ENCODE measurements at places on chromosomes 16 and 17. TPM values are rescaled to one million over a fixed set of nuclear protein-coding genes. Genes with fewer than 3 reads are reported as not detected.

Gene RASL10B
- 7.5 TPM for total RNA-seq

Gene DNAI2
- total RNA-seq: not detected

Gene TP53TG3
- total RNA-seq: not detected

Gene RBFOX1
- not detected for total RNA-seq

Gene SLC25A39
- 399 TPM for total RNA-seq

Gene KRT33A
- total RNA-seq: not detected

Gene NGFR
- 0.05 TPM for total RNA-seq

Gene SLC9A5
- total RNA-seq: 2.2 TPM

Gene KRT14
- not detected for total RNA-seq

Gene FOXN1
- total RNA-seq: not detected

Gene ITGB4
- total RNA-seq: 224 TPM

Gene PERCC1
- total RNA-seq: not detected

Gene SP6
- 11.2 TPM for total RNA-seq

Gene IL21R
- not detected for total RNA-seq

Gene SMIM36
- 0.29 TPM for total RNA-seq

Gene ATF7IP2
- total RNA-seq: 0.41 TPM

GRCh38 chr17:74954665-74955421 lies 17.7 kb downstream of the HID1 start:
- DNase-seq: no peak

GRCh38 chr17:8991514-8992285 lies 26.2 kb upstream of the PIK3R5 start:
- DNase-seq: peak; percentile 19

- no peak for DNase-seq
Observed at GRCh38 chr16:67504031-67505021, 21.0 kb upstream of the AGRP start.

DNA sequence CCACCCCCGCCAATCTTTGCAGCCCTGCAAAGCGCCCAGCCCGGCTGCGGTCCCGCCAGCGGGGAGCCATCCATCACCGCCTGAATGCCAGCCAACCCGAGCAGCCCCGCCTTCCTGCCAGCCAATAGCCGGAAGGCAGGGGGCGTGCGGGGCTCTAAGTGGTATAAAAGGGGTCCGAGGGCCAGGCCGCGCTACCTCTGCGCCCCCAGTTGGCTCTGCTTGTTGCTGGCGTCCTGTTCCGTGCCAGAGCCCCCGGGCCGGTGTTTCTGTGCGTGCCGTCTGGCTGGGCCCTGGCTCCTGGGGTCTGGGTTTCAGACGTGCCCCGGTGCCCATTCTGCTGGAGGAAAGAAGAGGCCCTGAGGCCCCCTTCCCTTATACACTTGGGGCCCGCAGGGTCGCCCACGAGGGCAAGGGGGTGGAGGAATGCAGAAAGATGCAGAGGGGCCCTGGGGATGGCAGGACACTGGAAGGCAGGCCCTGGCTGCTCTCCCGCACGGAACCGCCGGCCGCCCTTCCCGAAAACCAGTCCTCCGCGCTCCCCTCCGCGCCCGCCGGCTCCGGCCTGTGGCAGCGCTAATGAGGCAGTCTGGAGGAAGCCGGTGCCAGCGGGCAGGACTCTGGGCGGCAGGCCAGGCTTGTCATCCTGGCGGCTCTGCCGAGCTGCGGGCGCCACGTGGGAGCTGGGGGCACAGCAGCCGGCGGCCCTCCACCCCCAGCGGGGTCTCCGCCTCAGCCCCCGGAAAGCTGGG lies 14.0 kb downstream of the COPZ2 start:
- DNase-seq: peak; percentile 88

DNA sequence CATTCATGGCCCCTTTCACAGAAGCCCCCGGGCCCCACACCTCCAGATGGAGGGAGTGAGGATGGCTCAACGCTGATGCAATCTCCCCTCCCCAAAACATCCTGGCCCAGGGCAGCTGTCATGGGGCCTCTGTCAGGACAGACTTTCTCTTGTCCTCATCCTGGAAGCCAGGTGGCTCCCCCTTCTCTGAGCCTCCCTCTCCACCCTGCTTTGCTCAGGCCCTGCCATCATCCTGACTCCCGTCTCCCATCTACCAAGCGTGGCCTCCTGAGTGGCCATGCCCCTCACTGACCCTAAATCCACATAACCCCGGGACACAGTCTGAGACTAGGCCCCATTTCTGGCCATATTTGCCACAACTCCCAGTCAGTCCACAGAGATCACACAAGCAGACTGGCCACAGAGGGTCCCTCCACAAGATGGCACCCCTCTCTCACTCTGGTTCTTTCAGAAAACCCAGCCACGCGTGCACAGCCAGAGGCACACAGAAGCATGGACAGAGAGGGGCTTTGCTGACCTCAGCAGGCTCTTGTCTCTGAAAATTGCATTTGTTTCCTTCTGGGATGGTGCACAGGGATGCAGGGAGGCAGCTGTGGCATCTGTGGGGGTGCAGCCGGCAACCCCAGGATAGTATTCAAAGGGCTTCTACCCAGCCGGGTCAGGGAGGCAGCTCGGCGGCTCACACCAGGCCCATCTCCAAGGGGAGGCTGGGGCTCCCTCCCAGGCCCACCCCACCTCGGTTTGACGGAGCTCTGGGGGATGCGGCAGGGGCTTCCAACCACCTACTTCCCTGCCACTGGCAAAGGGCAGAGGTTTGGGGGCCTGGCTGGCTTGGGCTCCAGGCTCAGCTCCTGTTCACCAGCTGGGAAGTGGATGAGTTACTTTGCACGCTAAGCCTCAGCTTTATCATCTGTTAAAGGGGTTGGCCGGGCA lies 16.9 kb downstream of the DOC2B start:
- peak; percentile 39 for DNase-seq

DNA sequence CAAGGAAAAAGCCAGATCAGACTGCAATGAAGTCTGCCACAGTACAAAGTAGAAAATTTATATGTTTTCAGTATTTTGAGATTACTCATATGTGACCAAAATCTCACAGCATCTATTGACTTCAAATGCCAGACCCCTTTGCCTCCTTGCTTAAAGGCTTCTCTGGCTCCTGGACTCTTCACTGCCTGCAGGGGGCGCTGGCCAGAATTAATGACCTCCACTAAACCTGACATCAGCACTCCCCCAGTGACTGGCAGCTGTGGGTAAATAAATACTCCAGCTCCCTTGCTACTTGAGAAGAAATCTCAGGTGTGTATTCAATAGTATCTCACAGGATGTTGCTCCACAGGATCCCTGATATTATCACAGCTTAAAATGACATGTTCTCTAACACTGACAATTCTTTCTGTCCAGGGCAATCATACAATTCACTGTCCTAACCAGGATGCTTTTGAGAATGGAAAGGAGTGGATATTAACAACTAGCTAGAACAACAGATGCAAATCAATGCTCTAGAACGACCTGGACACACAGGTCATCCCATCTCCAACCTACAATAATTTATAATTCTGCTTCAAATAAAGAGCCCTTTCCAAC lies 4.0 kb downstream of the BECN1 start:
- DNase-seq: peak; percentile 78

- DNase-seq: peak; percentile 65
Observed at GRCh38 chr17:41959336-41960095, 7.1 kb upstream of the CNP start.

DNA sequence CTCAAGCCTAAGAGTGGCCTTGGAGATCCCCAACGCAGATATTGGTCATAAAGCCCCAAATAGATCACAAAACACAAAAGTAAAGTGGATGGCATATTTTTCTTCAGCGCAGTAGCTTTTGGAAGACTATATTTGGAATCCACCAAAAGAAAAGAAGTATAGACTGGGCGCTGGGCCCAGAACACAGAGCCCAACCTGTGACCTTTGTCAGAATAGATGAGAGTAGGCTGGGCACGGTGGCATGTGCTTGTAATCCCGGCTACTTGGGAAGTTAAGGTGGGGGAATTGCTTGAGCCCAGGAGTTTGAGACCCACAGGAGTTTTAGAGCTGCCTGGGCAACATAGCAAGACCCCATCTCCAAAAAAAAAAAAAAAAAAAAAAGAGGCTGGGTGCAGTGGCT lies 14.6 kb downstream of the SCIMP start:
- no peak for DNase-seq

GRCh38 chr17:39927929-39928857 lies 661 bp downstream of the LRRC3C start:
- DNase-seq: no peak

DNA sequence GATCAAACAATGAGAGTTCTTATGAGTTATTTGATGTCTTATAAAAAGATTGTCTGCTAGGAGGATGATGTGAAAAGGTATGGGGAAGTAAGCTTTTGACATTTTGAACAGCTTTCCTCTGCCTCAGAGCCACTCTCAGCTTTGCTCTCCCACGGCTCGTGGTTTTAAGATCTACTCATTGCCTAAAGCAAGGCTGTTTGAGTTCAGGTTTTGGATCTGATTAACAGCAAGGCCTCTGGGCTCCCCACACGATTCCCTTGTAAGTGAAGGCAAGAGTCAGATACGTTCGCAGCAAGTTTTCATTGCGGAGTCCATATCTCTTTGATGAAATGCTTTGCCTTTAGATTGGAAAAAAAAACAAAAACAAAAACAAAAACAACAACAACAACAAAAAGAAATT lies 515.0 kb upstream of the SALL1 start:
- DNase-seq: no peak

- no peak for DNase-seq
Observed at GRCh38 chr16:56862776-56863175, 2.2 kb upstream of the SLC12A3 start.

DNA sequence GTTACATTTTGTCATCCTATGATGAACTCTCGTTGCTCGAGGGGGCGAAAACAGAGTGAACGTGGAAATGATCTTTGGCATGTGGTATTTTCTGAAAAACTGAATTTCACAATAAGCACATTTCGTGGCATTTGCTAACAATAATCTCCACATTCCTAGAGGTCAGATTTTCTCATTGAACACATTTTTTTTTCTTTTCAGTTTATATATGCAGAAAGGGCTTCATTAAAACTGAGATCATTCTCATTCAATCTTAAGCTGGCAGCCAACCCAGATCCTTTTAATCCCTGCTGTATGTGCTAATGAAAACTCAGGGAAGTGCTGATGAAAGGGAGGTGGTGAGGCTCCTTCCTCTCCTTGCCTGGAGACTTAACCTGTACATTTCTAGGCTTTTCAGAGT lies 52.6 kb downstream of the PRKCA start:
- no peak for DNase-seq

DNA sequence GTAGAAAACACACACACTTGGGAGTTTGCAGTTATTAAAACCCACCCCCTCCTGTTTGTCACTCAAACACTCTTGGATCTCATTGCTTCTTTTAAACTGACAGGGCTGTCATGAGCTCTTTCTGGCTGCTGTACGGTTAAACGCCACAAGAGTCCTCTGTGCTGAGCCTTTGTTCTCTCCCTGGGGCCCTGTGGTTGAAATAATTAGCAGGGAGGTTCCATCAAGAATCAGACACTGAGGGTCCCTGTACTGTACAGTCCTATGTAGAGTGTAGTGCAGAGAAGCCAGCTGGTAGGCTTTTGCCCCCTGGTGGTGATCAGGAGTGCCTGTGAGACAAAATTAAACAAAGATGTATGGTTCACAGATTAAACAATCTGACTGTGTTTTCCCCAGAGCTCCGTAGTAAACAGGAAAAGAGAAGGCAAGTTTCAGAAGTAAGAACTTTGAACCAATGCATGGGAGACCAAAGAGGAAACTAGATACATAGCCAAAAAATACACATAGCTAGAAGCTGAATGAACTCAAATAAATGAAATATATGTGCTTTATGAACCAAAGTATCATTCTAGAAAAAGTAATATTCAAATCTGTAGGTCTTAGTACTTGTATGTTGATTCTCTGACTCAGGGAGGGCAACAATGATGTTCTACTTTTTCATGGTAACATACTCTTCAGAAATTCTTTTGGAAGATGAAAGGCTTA lies 1.4 kb upstream of the SSH2 start:
- peak; percentile 84 for DNase-seq

- peak; percentile 43 for DNase-seq
Observed at GRCh38 chr16:80948886-80949493, 57.7 kb downstream of the CMC2 start.

GRCh38 chr17:4950075-4950745 lies 709 bp upstream of the ENO3 start:
- DNase-seq: peak; percentile 32

GRCh38 chr17:9670596-9670995 lies 25.3 kb downstream of the USP43 start:
- DNase-seq: no peak

- DNase-seq: peak; percentile 97
Observed at GRCh38 chr17:59829217-59830006, 63.3 kb downstream of the TUBD1 start.

- DNase-seq: no peak
Observed at GRCh38 chr16:20410121-20410723, 888 bp downstream of the ACSM5 start.

DNA sequence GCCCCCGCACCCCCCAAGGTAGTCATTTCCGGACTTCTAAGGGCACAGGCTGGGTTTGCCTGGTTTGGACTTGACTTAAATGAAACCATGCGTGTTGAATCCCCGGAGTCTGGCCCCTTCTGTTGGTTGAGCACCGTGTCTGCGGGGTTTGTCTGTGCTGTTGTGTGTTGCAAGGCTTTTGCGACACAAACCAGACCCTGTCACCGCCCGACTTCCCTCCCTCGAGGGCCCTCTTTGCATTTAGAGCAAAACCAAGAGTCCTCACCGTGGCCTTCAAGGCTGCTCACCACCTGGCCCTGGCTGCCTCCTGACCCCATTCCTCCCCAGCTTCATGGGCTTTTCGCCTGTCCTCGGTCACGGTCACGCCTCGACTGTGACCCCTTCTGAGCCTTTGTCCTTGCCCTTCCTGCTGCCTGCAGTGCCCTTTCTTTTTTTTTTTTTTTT lies 7.4 kb downstream of the CRISPLD2 start:
- no peak for DNase-seq

GRCh38 chr16:23836078-23836403 lies 258 bp downstream of the PRKCB start:
- DNase-seq: no peak

GRCh38 chr16:56047307-56048234 lies 143.7 kb upstream of the GNAO1 start:
- DNase-seq: no peak

DNA sequence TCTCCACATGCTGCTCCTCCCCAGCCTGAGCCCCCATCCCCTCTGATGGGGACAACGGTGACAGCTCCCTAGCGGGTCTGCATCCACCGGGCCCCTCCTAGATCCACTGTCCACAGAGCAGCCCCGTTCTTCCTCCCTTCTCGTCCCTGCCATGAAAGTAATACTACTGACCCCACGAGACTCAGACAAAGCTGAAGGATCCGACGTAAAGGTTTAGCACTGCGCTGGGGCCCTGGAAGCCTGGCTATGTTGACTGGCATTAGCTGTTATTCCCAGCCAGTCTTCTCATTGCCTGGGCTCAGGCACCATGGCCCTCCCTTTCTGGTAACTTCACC lies 30.7 kb downstream of the VAC14 start:
- DNase-seq: no peak

- DNase-seq: no peak
Observed at GRCh38 chr17:82970067-82970466, 109.3 kb upstream of the METRNL start.

GRCh38 chr16:70725024-70725911 lies 39.4 kb upstream of the MTSS2 start:
- no peak for DNase-seq

DNA sequence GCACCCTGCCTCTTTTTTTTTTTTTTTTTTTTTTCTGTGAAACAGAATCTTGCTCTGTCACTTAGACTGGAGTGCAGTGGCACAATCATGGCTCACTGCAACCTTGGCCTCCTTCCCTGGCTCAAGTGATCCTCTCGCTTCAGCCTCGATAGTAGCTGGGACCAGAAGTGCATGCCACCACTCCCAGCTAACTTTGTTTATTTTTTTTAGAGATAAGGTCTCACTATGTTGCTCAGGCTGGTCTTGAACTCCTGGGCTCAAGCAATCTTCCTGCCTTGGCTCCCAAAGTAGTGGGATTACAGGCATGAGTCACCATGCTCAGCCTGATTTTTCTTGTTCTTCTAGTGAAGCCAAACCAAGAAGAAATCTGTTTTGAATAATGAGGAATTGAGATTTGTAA lies 25.0 kb downstream of the CDK12 start:
- no peak for DNase-seq
